ENCODE measurements at places on chromosomes 2 and 18.

DNA sequence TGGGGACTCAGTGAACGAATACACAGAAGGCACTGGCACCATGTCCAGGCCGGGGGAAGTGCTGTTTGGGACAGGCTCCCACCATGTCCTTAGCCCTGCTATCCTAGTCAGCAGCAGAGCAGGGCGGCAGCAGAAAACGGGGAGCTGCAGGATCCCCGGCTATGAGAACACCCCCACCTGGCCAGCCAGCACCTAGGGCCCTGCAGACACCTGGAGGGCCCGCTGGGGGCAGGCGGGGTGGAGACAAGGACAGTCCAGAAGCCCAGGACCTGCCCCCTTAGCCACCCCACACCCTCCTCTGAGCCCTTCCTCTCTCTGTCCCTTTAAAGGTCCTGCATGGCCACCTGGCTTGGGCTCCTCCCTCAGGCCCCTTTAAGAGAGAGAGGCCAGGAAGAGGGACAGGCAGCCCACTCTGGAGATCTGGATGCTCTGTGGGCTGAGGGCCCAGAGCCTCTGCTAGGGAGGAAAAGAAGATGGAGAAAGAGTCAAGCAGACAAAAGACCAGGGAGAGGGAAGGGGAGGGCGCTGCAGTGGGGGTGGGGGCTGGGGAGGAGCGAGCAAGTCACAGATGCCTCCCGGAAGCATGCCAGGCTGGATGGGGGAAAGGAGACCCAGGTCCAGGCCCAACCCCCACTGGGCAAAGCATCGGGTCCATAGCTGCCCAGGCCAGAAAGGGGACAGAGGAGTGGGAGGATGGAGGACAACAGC lies 48.6 kb downstream of the BIN1 start:
- no peak for DNase-seq

- DNase-seq, result no peak
Observed at GRCh38 chr18:49127471-49128190, 176.9 kb upstream of the SMAD7 start.

- DNase-seq, result no peak
Observed at GRCh38 chr2:148742373-148742772, 97.8 kb downstream of the EPC2 start.

DNA sequence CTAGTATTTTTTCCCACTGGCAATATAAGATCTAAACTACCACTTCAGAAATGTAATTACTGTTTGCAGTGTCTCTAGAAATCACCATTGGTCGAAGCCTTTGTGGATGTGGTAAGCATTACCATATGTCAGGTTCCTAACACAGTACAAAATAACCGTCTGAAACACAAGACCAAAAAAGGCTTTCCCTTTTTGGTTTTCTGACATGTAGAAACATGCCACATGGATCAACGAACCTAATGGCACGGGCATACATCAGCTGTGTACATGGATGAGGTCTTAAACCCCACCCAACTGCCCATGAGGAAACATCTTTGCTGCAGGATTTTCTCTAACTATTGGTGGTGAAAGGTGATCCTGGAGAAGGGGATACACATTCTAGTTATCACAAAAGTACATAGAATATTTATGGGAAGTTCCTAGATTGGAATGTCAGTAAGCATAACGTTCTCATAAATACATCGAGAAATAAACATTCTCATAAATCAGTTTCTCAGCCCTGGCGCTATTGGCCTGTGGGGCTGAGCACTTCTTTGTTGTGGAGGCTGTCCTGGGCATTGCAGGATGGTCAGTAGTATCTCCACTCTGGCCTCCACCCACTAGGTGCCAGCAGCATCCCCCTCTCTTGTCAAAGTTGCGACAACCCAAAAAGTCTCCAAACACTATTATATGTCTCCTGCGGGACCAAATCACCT lies 9.0 kb downstream of the VIT start:
- DNase-seq, result no peak

- DNase-seq, result no peak
Observed at GRCh38 chr2:18684206-18685038, 95.1 kb upstream of the NT5C1B start.

DNA sequence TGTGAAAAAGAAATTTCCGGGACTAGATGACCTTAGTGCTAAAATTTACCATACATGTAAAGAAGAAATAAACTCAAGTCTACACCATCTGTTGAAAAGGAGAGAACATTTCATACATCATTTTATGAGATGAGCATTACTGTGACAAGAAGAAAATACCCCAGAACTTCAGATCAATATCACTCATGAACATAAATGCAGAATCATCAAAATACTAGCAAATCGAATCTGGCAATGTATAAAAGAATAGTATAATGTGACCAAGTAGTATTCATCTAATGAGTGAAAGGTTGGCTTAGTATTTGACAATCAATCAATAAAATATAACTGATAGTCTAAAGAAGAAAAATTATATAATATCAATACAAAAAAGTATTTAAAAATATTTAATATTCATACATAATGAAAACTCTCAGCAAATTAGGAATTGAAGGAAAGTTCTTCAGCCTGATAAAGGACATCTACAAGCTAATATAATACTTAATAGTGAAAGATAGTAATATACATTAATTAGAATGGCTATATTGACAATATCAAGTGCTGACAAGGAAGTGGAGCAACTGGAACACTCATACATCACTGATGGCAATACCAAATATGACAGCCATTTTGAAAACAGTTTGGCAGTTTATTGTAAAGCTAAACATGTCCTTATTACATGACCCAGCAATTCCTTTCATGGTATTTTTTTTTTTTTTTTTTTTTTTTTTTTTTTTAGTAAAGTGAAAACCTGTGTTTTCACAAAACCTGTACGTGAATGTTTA lies 231.4 kb upstream of the ZEB2 start:
- no peak for DNase-seq

GRCh38 chr18:12449051-12449785 lies 41.5 kb downstream of the PRELID3A start:
- DNase-seq, result no peak

- no peak for DNase-seq
Observed at GRCh38 chr18:48308027-48308635, 101.1 kb downstream of the ZBTB7C start.

- DNase-seq, result no peak
Observed at GRCh38 chr2:239026711-239027361, 179.0 kb downstream of the TWIST2 start.

GRCh38 chr2:69762025-69762424 lies 20.1 kb downstream of the ANXA4 start:
- DNase-seq, result no peak

GRCh38 chr2:159946326-159946999 lies 116.0 kb downstream of the PLA2R1 start:
- DNase-seq, result no peak

GRCh38 chr18:27803957-27804356 lies 373.0 kb downstream of the CDH2 start:
- no peak for DNase-seq

GRCh38 chr2:43217228-43218154 lies 8.9 kb downstream of the ZFP36L2 start:
- no peak for DNase-seq

DNA sequence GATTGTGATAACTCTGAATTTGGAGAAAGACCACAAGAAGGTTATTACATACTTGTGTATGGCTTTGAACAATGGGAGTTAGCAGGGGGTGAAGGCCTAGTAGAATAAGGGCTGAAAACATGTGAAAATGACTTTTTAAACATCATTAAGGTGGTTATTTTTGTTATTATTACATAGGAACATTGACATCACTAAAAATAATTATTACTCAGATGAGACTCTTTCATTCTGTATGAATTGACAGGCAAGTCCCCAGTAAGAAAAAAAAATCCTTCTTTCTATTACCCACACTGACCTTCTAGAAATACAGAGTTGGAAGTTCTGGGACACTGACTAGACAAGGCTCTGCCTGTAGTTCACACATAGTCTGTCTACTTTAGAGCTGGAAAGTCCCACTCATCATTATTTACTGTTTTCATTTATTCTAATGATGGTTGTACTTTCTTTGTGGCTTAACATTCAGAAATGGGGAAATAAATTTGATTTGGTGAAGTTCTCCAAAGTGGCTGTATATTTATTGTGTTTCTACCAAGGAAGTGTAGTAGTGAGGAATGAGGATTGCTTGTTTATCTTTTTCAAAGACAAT lies 219.6 kb upstream of the EPAS1 start:
- DNase-seq, result no peak

- no peak for DNase-seq
Observed at GRCh38 chr18:12278741-12279682, 24.9 kb downstream of the CIDEA start.

DNA sequence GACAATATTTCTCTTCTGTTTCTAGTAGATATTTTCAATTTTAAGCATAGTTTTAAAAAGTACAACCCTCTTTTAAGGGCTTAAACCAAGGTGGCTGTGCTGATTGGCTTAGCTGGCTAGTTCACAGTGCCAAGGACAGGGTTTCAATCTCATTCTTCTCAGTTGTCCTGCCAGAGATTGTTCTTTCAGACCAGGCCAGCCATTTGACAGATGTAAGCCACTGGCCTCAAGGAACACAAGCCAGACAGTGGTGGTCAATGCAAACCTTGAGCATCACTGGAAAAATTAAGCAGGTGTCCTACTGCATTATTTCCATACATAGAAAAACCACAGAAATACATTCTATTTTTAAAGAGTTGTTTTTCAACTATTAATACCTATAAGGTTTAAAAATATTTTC lies 5.9 kb downstream of the RNF103 start:
- no peak for DNase-seq

GRCh38 chr2:230696670-230697069 lies 16.0 kb upstream of the CAB39 start:
- no peak for DNase-seq

- no peak for DNase-seq
Observed at GRCh38 chr18:79572093-79572780, 107.4 kb upstream of the CTDP1 start.

DNA sequence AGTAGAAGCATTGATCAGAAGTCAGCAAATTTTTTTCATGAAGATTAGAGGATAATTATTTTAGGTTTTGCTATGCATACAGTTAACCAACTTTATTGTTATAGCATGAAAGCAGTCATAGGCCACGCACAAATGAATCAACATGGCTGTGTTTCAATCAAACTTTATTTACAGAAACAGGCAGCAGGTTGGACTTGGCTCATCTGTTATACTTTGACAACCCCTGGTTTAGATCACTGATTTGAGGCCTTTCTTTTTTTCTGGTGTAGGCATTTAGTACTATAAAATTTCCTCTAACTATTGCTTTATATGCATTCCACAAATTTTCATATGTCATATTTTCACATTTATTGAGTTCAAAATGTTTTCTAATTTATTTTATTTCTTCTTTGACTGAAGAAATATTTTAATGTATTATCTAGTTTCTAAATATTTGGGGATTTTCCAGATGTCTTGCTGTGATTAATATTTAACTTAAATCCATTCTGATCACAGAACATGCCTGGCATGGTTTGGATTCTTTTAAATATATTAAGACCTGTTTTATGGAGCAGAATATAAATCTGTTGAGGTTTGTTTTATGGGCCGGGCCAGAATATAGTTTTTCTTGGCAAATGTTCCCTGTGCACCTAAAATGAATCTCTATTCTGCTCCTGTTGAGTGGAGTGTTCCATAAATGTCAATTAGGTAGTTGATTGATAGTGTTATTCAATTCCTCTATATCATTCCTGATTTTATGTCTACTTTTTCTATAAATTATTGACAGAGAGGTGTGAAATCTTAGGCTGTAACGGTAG lies 116.3 kb upstream of the KLHL29 start:
- DNase-seq, result no peak

GRCh38 chr2:33013684-33014110 lies 66.9 kb downstream of the LTBP1 start:
- no peak for DNase-seq

DNA sequence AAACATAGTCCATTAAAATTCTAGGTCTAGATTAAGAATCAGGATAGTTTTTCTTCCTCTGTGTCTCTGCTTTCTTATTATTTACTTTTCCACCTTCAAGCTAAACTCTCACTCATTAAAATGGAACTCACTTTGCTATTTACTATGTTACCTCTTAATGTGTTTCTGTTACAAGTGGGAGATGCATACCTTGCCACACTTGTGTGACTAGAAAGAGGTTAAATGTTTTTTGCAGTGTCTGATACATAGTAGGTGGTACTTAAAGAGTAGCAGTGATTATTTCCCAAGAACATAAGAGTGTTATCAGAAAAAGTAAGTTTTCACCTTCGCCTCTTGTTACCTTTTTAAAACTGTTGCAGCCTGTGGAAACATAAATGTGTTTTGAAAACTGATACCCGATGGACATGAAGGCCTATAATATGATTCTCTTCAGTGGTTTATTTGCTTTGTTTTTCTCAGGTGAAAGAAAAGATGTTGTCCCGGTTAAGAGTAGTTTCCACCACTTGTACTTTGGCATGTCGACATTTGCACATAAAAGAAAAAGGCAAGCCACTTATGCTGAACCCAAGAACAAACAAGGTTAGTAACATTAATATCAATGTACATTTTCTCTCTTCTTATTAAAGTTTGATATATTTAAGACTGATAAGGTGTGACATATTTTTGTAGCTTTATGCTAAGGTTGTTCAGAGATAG lies 16.6 kb downstream of the ME2 start:
- DNase-seq, result no peak

DNA sequence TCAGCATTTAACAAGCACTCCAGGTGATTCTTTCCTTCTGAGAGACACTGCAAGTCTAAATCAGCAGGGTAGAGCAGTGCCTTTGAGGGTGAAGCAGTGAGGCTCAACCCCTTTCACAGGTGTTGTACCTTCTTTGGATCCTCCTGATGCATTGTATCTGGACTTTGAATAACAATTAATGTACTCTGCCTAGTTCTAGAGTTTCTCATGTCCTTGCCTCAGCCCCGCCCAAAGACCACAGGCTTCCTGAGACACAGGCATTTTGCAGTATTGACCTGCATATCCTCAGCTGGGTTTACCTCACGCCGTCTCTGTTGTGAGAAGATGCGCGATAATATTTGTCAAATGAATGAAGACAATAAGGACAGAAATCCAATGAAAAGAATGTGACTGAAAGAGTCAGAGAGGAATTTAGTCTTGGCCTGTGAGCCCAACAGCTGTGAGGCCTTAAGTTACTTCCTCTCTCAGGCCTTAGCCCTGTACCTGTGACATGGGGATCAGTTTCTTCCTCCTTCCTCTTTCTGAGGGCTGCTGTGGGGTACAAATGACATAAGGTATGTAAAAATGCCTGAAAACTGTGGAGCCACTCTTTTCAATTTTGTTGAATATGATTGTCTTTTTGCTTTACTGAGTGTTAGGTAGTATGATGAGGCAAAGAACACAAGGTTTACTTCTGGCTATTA lies 43.7 kb downstream of the WIPF1 start:
- DNase-seq, result peak; percentile 16

DNA sequence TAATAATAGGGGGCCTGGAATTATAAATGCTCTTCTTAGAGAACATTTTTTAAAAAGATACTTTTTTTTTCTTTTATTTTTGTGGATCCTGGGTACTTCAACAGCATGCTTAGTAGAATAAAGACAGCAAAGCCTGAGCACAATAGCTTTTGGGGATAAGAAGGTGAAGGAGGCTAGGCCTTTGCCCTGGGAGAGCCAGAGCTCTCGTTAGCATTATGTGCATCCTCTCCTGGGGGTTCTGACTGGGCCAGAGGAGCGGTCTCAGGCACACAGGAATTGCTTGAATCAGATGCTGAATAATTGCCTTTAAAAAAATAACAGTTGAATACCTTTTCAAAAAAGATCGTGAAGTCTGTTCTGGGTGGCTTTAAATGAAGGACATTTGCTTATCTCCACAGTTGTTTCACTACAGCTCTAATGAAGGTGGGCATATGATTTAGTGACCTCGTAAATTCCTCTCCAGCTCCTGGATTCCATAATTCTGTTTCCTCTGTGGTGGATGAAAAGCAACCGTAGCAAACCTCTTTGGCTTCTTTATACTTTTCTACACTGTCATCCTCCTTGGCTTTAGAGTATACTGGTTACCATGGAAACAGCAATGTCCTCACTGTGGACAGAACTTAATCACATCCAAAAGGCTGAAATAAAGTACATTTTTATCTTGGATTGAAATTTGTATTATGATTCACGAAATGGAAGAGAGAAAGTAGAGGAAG lies 133.8 kb downstream of the MAIP1 start:
- DNase-seq, result no peak
